ENCODE measurements at places on chromosomes 6 and 20.

DNA sequence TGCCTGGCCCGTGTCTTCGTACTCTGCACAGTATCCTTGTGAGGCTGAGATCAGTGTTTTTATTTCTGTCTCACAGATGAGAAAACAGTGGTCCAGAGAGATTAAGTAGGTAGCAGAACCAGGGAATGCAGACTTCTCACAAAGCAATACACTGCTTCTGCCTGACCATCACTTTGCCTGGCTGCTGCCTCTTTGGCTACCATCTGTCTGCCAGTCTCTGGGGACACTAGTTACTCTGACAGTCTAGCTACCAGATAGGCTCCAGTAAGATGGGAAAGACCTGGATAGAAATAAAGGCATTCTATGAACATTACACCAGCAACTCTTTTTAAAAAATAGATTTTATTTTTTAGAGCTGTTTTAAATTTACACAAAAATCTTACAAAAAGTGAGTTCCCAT, 96.9 kb downstream of the PHACTR3 start:
- no peak for DNase-seq

GRCh38 chr6:138795809-138796603, at the start of gene ECT2L:
ECT2L (plus strand) TSS chr6:138796087; CDS start chr6:138813275, 17,188 bp downstream.
- no peak for DNase-seq

DNA sequence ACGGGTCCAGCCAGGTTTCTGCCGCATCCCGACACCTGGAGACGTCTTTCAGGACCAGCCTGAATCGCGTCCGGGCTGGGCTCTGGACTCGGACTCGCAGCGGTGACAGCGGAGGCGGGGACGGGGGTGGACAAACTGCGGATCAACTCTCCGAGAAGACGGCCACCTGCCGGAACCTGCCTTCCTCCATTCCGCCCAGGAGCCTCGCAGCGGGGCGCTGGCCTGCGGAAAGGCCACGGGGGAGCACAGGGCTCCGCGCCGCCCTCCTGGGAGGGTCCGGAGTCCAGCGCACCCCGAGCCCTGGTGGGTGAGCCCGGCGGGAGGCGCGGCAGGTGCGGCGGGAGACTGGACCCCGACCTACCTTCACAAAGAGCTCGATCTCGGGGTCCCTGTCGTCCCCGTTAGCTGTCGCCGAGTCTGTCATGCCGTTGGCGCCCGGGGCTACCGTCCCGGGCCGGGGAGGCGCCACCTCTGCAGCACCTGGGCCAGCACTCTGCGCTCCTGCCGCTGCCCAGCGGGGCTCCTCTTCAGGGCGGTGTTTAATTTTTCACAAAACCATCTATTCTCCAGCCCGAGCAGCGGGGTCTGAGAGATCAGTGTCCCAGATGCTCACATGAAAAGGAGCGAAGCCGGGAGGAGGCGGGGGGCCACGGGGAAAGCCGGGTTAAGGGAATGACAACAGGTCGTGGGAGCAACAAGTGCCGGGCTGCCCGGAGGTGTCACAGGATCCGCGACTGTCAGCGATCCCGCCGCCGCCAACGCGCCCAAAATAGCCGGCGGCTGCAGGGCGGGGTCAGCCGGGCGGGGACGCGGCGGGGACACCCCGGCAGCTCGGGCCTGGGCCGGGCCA, at the start of gene CLIC5:
Gene CLIC5 (minus strand): TSS at position 742 of the 850 bp plus-strand sequence. CDS start 318 bp downstream, at position 424.
- peak; percentile 62 for DNase-seq

DNA sequence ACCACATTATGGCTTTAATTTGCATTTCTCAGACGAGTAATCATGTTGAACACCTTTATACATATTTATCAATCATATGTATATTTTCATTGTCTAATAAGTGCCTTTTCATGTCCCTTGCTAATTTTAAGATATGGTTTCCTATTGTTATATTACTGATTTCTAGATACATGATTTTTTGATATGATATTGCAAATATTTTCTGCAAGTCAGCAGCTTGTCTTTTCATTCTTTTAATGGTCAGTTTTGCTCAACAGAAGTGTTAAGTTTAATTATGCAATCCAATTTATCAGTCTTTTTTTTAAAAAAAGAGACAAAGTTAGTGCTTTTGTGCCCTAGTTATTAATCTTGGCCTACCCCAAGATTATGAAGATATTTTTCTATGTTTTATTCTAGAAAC, 1377.8 kb upstream of the CITED2 start:
- no peak for DNase-seq

DNA sequence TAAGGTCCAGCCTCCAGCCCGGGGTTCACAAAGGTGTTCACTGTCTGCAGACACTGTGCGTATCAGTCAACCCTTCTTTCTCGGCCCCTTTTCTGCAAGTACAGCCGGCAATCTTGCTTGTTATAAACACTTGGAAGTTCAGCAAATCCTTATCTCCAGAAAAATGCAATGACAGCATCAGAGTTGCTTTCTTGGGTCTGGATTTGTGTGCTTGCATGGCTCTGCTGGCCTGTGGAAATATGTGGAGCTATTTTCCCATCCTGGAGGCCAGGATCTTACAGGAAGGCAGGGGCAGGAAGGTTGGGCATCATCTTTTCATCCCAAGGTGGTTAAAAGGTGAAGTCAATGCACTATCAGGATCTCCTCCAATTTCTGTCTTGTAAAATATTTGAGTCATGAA, 100.3 kb downstream of the SMOC2 start:
- DNase-seq = no peak

- DNase-seq = no peak
Measured at GRCh38 chr6:143283887-143284645, 166.4 kb downstream of the ADAT2 start.

DNA sequence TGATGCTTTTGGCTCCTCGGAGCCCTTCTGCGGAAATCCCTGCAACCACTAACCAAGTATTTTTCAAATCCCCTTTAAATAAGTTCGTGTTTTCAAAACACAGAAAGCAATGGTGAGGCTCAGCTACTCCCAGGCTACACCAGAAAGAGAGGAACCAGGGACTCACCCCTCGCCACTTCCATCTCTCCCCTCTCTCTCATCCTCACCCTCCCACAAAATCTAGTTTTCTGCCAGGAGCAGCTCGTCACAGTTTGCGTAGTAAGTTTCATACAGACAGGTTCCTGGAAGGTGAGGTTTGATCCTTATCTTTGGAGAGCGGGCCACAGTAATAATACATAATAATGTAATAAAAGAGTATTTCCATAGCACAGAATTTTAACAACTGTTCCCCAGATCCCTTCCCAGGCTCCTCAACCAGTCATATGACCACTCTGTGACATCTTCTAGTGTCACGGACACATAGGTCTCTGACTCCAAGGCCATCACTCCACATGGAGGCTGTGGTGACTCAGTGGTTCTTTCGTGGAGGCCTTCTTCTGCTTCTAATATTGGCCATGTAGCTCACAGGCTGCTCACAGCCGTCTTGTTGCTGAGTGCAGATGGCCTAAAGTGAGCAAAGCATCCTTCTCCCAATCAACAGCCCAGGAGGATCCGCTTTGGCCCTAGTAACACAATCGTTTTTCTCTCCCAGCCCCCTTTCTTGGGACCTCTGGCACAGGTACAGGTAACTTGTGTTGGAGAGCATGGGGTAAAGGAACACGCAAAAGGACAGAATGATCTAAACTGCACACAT, 295.7 kb downstream of the CDC5L start:
- no peak for DNase-seq

DNA sequence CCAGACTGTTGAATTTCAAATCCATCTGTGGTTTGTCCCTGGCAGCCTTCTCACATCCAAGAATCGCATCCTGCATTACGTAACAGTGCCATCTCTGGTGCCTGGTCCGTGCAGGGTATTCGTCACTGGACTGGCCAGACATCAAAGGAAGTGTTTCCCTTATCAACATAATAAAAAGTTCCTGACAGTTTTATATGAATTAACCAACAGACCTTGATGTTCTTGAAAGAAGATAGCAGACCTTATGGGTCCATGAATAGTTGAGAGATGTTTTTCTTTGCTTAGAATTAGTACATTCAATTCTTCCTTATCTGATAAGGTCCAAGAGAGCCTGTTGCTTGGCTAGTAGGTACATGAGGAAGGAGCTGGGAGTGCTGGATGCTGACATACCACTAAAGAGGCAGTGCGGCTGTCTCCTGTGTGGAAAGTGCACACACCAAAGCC, 77.6 kb downstream of the PHACTR2 start:
- DNase-seq = no peak

- no peak for DNase-seq
Measured at GRCh38 chr6:55433446-55434130, 106.3 kb downstream of the GFRAL start.

DNA sequence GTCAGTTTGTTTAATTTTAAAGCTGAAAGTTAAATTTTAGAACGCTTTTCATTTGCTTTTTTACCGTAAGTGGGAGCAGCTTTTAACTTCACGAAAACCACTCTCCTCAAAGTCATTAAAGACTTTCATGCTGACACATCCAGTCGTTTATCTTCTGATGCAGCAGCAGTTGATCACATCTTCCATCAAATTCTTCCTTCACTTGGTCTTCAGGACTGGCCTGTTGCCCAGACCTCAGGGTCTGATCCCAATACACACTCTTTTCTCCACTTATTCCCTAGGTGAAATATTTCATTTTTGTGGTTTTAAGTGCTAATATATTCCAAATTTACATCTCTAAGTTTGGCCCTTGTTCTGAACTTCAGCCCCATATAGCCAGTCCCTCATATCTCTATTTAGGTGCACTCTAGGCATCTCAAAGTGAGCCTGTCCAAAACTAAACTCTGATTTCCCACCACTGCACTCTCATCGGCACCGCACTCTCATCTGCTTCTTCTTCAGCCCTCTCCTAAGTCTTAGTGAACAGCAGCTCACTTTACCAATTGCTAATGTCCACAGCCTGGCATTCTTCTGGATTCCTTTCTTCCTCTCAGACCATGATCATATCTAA, 20.4 kb downstream of the AFDN start:
- DNase-seq = no peak

DNA sequence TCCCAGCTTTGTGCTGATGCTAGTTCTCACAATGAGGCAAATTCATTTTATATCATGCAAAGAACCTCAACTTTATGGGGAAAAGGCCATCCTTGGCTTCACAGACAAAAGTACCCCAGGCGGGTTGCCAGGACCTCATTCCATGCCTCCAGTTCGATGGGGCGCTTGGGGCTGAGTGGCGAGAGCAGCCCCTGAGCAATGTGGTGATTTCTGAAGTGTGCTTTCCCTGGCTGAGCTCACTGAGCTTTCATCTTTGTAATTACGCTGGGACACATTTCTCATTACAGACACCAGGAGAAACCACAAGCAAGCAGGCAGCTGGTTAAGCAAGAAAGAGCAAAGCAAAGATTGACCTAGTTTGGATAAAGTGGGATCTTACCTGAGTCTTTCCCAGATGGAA, 301.5 kb upstream of the CDH4 start:
- DNase-seq = no peak

DNA sequence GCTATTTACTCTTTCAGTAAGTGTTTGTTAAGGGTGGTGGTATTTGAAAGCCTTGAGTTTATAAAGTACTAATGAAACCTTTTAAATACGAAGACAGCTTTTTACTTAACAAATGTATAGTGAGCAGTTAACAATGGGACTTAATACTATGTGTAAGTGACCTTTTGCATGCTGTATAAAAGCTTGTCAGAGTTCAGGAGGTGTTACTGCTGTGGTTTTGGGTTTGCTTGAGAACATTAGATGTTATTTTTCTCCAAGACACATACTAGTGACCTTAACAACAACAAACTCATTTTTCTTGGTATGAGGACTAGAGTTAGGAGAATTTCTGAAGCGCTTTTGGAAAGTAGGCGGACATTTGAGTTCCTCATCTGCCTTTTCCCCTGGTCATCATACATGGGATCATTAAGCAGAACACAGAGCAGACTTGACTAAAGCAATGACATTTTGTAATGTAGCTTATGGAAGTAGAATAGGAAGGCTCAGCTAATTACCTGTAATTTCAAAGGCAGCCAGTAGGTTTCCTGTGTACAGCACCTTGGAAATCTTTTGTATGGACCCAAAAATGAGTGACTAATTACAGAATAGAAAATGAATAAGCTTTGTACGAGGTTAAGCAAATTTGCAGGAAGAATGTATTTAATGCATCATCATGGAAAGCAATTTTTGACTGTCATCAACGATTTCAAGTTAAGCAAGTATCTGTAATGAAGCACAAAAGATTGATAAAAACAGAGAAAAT, 14.1 kb downstream of the CDYL start:
- DNase-seq = no peak

- DNase-seq = no peak
Measured at GRCh38 chr6:36054956-36055355, 27.3 kb downstream of the MAPK14 start.

DNA sequence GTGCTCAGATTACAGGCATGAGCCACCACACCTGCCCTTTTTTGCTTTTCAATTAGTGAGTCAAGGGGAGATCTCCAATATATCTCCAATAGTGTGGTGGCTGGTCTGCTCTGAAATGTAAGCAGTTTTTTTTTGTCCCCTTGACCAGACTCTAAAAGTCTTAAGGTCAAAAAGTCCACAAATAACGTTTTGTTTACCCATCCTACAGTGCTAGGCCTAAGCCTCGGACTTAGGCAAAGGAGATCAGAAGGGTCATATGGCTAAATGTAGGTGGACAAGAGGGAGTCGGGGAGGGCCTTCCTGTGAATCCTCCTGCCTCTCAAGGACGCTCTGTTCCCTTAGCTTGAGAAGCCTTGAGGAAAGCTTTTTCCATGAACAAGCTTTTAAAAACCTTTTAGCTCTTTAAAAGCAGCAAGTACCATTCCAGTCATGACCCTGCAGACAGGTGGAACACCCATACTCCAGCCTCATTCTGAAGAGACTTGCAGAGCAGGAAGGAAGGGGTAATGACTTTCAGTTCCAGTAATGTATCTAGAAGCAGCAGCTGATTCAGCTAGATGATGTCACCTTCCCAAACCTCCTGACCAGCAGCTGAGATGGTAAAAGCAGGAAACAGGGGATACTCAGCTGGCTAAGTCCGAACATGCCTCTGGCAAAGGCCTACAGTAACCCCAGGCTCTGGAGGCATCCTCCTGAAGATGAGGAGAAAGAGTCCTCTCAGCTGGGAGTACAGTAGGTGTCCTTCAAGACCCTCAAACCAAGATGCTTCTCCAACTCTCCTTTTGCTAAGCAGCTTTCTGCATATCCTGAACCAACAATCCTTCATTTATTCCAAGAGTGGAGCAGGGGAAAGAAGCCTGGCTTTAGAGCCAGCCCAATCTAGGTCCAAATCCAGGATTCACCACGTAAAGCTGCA, 23.6 kb downstream of the BCL2L1 start:
- no peak for DNase-seq

- no peak for DNase-seq
Measured at GRCh38 chr20:22512911-22513489, 71.4 kb downstream of the FOXA2 start.

DNA sequence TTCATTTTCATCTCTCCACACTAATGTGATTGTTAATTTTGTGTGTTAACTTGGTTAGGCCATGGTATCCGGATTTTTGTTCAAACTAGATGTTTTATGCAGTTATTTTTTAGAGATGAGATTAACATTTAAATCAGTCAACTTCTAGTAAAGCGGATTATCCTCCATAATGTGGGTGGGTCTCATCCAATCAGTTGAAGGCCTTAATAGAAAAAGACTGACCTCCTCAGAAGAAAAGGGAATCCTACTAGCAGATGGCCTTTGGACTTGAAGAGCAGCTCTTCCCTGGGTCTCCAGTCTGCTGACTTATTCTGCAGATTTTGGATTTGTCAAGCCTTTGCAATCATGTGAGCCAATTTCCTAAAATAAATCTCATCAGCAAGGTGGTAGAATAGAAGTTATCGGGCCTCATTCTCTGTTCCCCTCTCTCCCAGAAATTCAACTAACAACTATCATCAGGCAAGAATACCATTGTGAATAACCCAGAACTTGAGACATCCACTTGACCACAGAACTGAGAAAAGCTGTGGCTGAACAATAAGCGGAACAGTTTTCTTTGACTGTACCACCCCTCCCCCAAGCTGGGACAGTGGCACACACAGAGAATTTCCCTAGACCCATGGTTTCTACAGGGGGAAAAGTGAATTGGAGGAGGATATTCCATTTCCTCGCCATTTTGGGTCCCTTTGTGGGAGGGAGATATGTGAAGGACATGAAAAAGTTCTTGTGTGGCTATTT, 323.0 kb downstream of the UTRN start:
- no peak for DNase-seq

All from activated T-cell treated with anti-CD3 and anti-CD28 coated beads, Interleukin-2, amount 50 U/mL, for 48 hours (primary cell).